NCI-H1105 treated with DMSO at 0.1 percent for 48 hours (cell line): ENCODE measurements at places on chromosomes 7 and 10.

GRCh38 chr7:92137557-92137956 lies 3.3 kb upstream of the CYP51A1 start:
- no peak for DNase-seq

DNA sequence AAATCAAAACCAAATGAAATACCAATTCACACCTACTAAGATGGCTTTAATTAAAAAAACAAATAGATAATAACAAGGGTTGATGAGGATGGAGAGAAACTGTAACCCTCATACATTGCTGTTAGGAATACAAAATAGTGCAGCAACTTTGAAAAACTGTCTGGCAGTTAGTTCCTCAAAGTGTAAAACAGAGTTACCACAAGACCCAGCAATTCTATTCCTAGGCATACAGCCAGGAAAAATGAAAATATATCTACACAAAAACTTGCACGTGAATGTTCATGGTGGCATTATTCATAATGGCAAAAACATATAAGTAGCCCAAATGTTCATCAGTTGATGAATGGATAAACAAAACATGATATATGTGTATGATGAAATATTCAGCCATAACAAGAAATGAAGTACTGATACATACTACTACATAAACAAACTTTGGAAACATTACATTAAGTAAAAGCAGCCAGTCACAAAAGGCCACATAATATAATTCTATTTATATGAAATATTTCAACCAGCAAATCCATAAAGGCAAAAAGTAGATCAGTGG lies 83.5 kb downstream of the BRAF start:
- no peak for DNase-seq

- no peak for DNase-seq
Measured at GRCh38 chr7:32177232-32177631, 107.0 kb upstream of the PDE1C start.

- no peak for DNase-seq
Measured at GRCh38 chr10:52391927-52392602, 78.0 kb downstream of the DKK1 start.

DNA sequence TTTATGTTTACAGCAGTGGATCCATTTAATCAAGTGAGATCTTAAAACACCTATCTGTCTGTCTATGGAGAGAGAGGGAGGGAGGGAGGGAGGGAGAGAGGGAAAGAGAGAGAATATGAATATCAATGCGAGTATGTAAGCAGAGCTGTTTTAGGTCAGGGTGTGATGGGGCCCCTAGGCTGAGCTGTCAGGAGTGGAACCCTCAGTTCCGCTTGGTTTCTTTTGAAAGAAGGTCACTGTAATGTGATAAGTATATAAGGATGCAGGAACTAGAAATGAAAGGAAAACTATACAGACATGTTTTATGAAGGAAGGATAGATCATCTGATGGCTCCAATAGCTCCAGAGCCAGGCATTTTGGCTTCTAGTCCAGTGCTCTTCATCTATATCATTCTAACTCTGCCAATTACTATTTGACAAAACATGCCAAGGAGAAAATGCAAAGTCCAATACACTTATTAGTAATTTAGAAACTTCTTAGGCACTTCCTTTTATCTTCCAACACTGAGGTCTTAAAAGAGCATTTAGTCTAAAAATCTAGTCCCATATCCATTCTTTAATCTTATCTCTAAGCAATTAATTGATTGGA lies 70.3 kb downstream of the NRCAM start:
- no peak for DNase-seq
